NCI-H446 treated with DMSO at 0.1 percent for 48 hours (cell line): ENCODE measurements at places on chromosomes 7 and 10.

DNA sequence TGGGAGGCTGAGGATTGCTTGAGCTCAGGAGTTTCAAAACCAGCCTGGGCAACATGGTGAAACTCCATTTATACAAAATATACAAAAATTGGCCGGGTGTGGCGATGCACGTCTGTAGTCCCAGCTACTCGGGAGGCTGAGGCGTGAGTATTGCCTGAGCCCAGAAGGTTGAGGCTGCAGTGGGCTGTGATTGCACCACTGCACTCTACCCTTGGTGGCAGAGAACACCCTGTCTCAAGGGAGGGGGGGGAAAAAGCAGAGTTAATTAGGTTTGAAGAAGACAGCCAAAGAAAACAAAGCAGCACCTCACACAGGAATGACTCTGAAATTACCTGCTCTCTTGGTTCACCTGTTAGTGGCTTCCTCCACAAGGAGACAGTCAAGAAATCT lies 110.0 kb downstream of the EEPD1 start:
- no peak for DNase-seq

DNA sequence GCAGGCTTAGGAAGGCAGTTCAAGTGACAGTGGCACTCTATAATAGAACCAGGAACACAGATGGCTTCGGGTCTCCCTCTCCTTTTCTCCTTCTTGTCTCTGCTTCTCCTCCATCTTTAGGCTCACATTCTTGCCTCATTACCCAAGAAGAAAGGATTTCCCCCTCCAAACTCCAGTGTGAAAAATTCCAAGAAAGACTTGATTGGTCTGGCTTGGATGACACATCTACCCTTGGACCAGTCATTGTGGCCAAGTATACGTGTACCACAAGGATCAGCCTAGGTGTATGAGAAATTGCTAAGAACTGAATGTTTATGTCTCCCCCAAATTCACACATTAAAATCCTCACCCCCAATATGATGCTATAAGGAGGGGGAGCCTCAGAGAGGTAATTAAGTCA lies 53.9 kb downstream of the PRTFDC1 start:
- no peak for DNase-seq

GRCh38 chr10:130282492-130283218 lies 146.5 kb downstream of the GLRX3 start:
- DNase-seq = no peak

DNA sequence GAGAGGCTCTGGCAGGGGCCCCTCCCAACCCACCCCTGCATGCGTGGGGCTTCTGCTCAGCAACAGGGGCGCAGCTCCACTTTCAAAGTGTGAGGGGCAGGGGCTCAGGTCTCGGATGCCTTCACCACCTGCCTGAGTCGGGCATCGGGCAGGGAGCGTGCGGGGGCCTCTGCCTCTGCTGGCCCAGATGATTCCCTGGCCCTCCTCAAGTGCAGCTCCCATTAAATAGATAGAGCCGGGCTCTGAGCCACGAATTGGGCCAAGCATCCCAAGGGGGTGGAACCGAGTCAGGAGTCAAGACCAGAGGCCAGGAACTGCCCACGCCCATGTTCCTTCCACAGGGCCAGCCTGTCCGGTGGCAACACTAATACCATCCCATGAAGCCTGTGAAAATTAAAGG lies 108.9 kb upstream of the FAM20C start:
- no peak for DNase-seq

GRCh38 chr7:68043546-68043945 lies 1046.9 kb downstream of the TYW1 start:
- no peak for DNase-seq

DNA sequence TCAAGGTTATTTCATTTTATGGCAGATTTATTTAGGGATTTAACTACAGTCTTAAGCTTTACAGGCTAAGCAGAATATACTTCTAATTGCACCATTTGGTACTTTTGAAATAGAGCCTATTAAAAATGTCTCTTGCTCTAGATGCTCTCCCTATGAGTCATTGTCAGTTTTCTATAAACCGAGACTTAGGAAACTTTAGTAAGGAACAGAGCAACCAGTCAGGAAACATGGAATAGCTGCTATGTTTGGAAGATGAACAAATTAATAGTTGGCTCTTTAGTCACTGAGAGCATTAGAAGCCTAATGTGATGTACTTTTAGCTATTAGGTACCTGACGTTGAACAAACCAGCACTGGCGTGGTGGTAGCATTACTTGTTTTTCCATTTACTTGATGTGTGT lies 35.3 kb downstream of the INPP5F start:
- DNase-seq = no peak
